ENCODE measurements at places on chromosomes 3 and 15. TPM values are rescaled to one million over a fixed set of nuclear protein-coding genes. Genes with fewer than 3 reads are reported as not detected.

- H3K27ac ChIP-seq = no peak overlapping the region
- peaks cover 40% of the 10 kb centered on the region for H3K27me3 ChIP-seq
- no peak for DNase-seq
- no peak overlapping the region for H3K4me3 ChIP-seq
- H3K36me3 ChIP-seq = no peaks in the 10 kb centered on the region
These were observed 1.2 kb downstream of the CADPS start for GRCh38 chr3:62873761-62874710.

DNA sequence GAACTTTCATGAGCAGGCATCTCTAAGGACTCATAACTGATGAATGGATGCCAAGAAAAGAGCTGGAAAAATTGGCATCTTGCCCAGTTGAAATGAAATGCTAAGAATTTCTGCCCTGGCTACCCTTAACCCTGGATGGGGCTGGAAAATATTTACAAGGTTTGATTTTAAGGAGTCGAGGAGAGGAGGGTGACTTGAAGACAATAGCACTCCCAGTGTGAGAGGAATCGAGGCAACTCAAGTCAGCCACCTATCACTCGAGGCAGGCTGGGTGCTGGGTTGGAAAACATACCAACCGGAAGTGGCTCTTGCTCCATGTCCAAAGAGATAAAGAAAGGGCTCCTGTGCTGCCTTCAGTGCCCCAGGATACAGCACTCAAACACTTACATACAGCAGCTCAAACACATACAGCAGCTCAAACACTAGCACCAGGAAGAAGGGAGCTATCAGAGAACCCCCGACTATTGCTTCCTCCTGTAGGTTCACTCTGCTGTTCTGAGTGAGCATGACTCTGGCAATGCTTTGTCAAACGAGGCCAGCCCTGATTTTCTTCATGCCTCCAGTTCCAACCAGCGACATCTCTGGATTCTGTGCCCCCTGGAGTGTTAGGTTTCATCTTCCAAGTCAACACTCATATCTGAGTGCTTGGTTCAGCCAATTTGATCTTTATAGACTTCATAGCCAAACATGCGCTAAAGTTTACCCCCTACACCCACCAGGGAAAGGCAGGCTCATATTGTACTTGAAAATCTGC, 4.9 kb downstream of the PRICKLE2 start:
- DNase-seq = no peak
- H3K27me3 ChIP-seq = peaks cover 1% of the 10 kb centered on the region
- no peaks in the 10 kb centered on the region for H3K36me3 ChIP-seq
- H3K27ac ChIP-seq = no peak overlapping the region
- no peaks in the 10 kb centered on the region for H3K4me1 ChIP-seq

The C2CD4B gene
- 0.58 TPM for total RNA-seq

GRCh38 chr15:44545913-44546802, 9.2 kb downstream of the EIF3J start:
- H3K4me1 ChIP-seq = peaks cover 36% of the 10 kb centered on the region
- no peaks in the 10 kb centered on the region for H3K27me3 ChIP-seq
- peak overlapping the region; percentile 62 for H3K4me3 ChIP-seq
- DNase-seq = peak; percentile 75
- H3K27ac ChIP-seq = peak overlapping the region; percentile 84
- peaks cover 45% of the 10 kb centered on the region for H3K36me3 ChIP-seq

DNA sequence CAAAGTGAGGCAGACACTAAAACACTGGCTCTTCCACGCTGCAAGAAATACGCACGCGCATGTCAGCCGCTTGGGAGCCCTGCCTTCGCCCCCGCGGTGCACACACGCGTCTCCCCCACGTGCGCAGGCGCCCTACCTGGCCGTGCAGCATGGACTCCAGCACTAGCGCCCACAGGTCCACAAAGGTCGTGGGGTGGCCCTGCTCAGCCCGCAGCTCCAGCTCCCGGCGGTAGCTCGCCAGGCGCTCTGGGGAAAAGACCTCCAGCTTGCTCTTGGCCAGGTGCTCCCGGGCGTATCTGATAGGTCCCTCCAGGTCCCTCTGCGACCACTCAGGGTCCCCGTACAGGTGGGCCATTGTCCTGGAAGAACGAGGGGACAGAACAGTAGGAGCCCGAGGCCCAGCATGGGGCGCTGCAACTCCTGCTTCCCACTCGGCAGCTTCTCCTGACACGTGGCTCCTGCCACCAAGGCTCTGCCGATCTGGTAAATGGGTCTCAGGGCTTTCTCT, 14.9 kb downstream of the PLA2G4D start:
- no peak for DNase-seq
- H3K4me1 ChIP-seq = peaks cover 3% of the 10 kb centered on the region
- no peaks in the 10 kb centered on the region for H3K36me3 ChIP-seq
- no peak overlapping the region for H3K4me3 ChIP-seq

- no peak overlapping the region for H3K4me3 ChIP-seq
- DNase-seq = no peak
- no peaks in the 10 kb centered on the region for H3K4me1 ChIP-seq
- H3K27me3 ChIP-seq = peaks cover 14% of the 10 kb centered on the region
- no peaks in the 10 kb centered on the region for H3K36me3 ChIP-seq
These were observed 72.2 kb upstream of the CCNL1 start for GRCh38 chr3:157232141-157232540.

- no peak overlapping the region for H3K4me3 ChIP-seq
- H3K36me3 ChIP-seq = peaks cover 2% of the 10 kb centered on the region
- no peaks in the 10 kb centered on the region for H3K27me3 ChIP-seq
- DNase-seq = no peak
- H3K27ac ChIP-seq = no peak overlapping the region
These were observed 21.8 kb downstream of the FLNB start for GRCh38 chr3:58029842-58030584.

The LRTM1 gene
- not detected for total RNA-seq

DNA sequence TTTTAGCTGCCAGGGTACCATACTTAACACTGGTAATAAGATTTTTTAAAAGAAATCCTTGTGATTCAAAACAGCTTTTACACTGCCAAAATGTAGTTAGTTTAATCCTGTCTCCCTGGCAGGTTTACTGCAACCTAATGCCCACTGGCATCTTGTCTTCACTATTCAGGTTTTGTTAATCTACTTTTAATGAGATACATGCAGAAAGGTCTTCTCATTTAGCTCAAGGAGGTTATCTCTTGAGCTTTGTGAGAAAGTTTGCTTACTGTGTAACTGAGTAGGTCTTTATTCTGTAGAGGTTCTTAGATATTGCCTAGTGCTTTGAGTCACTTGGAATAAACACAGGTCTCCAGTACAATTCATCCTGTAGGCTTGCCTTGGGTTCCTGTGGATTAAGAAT, 110.7 kb downstream of the PIK3R4 start:
- no peaks in the 10 kb centered on the region for H3K27me3 ChIP-seq
- no peak overlapping the region for H3K27ac ChIP-seq
- no peaks in the 10 kb centered on the region for H3K36me3 ChIP-seq

The ZNF660 gene
- total RNA-seq = 0.30 TPM

The TCTA gene
- total RNA-seq = 21.2 TPM

DNA sequence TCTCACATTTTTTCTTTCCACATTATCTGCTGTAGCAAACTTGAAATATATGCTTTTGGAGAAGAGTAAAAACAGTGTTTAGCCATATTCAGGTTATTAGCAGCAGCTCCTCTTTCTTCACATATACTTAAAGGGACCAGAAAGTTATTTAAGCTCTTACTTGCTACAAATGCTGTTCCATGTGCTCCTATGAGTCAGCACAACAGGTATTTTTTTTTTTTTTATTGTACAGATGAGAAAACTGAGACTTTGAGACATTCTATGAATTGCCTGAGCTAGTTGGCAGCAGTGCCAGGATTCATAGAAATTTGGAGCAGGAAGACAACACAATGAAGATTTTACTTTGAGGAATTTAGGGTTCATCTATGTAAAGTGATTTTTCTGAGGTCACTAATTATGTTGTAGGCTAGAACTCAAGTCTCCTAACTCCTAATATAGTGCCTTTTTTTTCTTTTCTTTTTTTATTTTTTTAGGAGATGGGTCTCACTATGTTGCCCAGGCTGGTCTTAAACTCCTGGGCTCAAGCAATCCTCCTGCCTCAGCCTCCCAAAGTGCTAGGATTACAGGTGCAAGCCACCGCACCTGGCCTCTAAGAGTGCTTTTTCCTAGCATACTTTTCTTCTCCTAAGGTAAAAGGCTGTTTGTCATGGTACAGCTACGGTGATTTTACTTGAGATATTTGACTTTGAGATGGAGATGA, 23.6 kb downstream of the SETD5 start:
- H3K4me3 ChIP-seq = no peak overlapping the region
- H3K27ac ChIP-seq = peak overlapping the region; percentile 10
- H3K36me3 ChIP-seq = peaks cover 16% of the 10 kb centered on the region
- no peaks in the 10 kb centered on the region for H3K27me3 ChIP-seq
- H3K4me1 ChIP-seq = peaks cover 36% of the 10 kb centered on the region

DNA sequence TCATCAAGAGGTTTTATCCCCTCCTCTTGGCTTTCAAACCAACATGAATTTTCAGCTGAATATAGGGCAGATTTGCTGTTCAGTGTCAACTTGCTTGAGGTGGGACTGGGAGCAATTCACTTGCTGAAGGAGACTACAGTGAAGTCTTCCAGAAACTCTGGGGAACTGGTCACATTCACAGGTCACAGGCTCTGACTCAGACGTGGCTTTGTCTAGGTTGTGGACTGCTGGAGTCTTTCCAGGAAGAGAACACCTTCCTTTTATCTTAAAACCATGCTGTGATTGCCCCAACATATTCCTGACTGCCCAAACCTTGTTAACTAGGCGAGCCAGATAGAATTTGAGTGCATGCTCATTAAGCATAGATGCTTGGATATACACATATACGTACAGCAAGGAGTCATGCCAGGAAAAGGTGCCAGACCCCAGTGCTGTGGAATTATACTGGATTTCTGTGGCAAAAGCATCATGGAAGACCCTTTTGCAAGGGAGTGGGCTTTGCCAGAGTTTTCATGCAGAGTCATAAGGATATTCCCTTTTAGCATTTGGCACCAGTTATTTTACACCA, 399.1 kb upstream of the TBL1XR1 start:
- H3K27me3 ChIP-seq = no peaks in the 10 kb centered on the region
- H3K4me3 ChIP-seq = no peak overlapping the region
- H3K4me1 ChIP-seq = peaks cover 58% of the 10 kb centered on the region

GRCh38 chr3:21041621-21042020, 709.4 kb downstream of the ZNF385D start:
- no peaks in the 10 kb centered on the region for H3K4me1 ChIP-seq
- no peak overlapping the region for H3K27ac ChIP-seq
- H3K27me3 ChIP-seq = no peaks in the 10 kb centered on the region
- H3K4me3 ChIP-seq = no peak overlapping the region

- H3K27ac ChIP-seq = no peak overlapping the region
- H3K4me1 ChIP-seq = no peaks in the 10 kb centered on the region
- no peaks in the 10 kb centered on the region for H3K27me3 ChIP-seq
- no peak overlapping the region for H3K4me3 ChIP-seq
- DNase-seq = no peak
- H3K36me3 ChIP-seq = no peaks in the 10 kb centered on the region
These were observed 172.6 kb downstream of the RBMS3 start for GRCh38 chr3:29453284-29454001.

GRCh38 chr3:9787714-9788113, 4.6 kb downstream of the TADA3 start:
- H3K27me3 ChIP-seq = no peaks in the 10 kb centered on the region
- peak overlapping the region; percentile 85 for H3K27ac ChIP-seq
- peak; percentile 67 for DNase-seq
- H3K4me1 ChIP-seq = peaks cover 49% of the 10 kb centered on the region
- H3K4me3 ChIP-seq = peak overlapping the region; percentile 62

The SYNPR gene
- total RNA-seq = not detected

The MUC4 gene
- 0.90 TPM for total RNA-seq

The LCTL gene
- total RNA-seq = not detected

GRCh38 chr15:76208084-76208785, 103.0 kb downstream of the ETFA start:
- H3K36me3 ChIP-seq = peaks cover 15% of the 10 kb centered on the region
- H3K4me1 ChIP-seq = peaks cover 10% of the 10 kb centered on the region
- H3K27ac ChIP-seq = peak overlapping the region; percentile 4
- no peak for DNase-seq

- H3K4me3 ChIP-seq = no peak overlapping the region
- H3K4me1 ChIP-seq = no peaks in the 10 kb centered on the region
- no peak overlapping the region for H3K27ac ChIP-seq
- DNase-seq = peak; percentile 51
These were observed 32.6 kb downstream of the HACD2 start for GRCh38 chr3:123552095-123552714.

DNA sequence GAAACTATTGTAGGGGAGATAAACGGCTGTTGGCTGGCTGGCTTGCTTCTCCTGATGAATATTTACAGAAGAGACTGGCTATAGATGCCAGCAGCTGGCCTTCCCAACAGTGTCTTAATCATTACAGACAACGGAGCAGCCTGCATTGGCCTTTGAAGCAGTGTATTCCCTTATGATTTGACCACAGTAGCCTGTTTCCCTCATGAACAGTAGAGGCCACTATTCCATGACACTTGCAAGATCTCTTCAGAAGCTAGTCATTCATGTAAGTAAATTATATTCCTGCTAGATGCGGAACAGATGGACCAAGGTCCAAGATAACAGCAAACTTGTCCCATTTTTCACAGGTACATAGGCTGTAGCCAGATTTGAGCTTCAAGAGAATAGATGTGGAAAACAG, 47.3 kb downstream of the TMCO5A start:
- no peak overlapping the region for H3K4me3 ChIP-seq
- no peaks in the 10 kb centered on the region for H3K36me3 ChIP-seq
- H3K4me1 ChIP-seq = no peaks in the 10 kb centered on the region

The LMAN1L gene
- 0.36 TPM for total RNA-seq

DNA sequence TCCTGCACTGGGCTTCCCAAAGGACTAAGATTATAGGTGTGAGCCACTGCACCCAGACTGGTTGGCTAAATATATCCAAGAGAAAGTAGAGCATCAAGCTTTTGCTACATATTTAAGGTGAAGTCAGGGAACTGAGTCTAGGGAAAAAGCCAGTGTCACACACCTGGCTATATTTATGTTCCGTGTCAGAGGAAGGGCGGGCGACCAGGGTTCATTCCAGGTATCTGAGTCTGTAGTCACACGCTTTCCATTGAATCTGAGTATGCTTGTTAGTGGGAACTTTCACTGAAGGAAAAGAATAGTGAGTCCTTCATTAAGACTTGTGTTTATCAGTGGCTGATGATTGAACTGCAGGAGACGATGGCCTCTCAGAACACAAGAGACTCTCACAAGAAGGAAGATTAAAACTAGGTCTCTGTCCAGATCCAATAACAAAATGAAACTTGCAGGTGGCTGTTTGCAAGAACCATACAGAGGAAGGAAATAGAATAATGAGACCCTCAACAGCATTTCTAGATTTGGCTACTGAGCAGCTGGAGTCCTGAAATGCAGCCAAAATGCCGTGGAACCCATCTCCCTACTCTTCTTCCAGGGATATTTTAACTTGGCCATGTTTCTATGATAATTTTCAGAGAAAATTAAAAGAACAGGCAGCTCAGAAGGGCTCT, 276.3 kb downstream of the THSD4 start:
- H3K4me3 ChIP-seq = no peak overlapping the region
- H3K4me1 ChIP-seq = no peaks in the 10 kb centered on the region
- H3K36me3 ChIP-seq = no peaks in the 10 kb centered on the region
- no peak overlapping the region for H3K27ac ChIP-seq

The PP2D1 gene
- total RNA-seq = not detected
